RWPE1 (cell line): ENCODE measurements at places on chromosomes 3 and 15.

GRCh38 chr15:68580883-68581155 lies 2.0 kb downstream of the CORO2B start:
- no peak for DNase-seq

GRCh38 chr15:100484443-100484842 lies 44.3 kb downstream of the CERS3 start:
- DNase-seq: no peak

GRCh38 chr3:14439501-14440167 lies 37.2 kb downstream of the SLC6A6 start:
- DNase-seq: no peak

DNA sequence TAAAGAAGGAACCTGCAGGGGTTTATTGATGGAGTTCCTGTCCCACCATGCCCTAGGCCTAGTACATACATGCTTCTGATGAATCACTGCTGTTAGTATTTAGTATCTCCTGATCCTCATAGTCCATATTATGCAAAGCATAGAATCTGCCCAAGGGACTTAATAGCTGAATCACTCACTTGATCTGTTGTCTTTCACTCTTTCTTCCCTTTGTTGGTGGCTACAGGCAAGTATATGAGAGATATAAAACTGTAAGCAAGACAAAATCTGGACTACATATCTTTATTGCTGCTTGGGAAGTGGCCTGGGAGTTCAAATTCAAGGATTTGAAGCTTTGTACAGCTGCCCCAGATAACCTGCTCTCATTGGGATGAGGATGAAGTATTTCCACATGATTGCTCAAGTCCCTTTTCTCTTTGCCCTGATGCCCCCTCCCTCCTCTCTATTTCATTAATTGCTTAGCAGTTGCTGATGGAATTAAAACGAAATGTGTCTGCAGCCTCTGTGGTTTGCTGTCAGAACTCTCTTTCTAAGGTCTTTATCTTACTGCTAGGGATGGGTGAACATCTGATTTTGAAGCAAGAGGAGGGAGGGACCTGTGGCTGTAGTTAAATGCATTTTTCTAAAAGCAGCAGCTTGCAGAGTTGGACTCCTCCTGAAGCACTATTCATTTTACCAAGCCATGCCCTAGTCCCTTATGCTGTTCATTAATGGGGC lies 114.1 kb downstream of the ZNF609 start:
- DNase-seq: peak; percentile 91

GRCh38 chr15:83698294-83698693 lies 44.4 kb downstream of the ADAMTSL3 start:
- peak; percentile 59 for DNase-seq

DNA sequence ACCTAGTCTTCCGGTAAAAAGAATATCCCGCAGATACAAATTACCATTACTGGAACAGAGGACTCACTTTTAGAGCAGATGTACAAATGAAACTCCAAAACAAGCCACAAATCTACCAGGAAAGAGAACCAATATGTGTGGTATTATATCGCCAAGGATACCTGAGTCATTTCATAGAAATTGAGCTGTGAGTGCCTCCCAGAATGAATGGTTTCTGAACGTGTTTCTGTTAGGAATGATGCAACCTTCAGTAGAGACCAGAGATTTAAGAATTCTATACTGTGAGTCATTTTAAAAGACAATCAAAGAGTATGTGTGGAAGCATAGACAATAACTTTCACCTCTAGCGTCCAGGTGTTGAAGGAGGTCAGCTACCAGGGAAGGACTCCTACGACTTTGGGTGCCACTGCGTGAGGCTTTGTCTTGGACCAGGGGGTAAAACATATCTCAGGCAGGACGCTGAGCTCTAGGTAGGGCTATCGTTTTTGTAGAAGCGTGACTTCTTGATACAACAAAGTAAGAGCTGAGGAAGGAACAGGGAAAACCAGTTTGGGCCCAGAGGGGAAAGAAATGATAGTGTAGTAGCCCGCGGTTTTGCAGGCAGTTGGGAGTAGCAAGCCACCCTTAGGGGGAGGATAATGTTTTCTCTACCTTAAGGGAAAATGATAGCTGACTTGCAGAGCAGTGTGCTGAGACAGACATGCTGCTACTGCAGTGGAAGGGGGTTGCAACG lies 210.4 kb downstream of the TP63 start:
- DNase-seq: peak; percentile 76

GRCh38 chr3:43709022-43709421 lies 18.3 kb downstream of the ABHD5 start:
- DNase-seq: no peak

GRCh38 chr15:70097063-70097320 lies 725 bp downstream of the TLE3 start:
- no peak for DNase-seq

DNA sequence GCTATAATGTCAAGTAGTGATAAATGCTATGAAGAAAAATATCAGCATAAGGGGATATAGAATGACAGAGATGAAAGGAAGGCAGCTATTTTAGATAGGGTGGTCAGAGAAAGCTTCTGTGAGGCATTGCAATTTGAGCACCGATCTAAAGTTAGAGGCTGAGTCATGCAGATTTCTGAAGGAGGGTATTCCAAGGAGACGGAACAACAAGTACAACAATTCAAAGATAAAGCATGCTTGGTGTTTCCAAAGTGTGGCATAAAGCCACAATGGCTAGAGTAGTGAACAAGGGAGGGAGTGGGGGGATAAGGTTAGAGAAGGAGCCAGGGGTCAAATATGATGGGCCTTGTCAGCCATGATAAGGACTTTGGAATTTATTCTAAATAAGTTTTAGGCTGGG lies 71.9 kb downstream of the PFN2 start:
- no peak for DNase-seq
